Thoracic aorta (tissue), 2 donors: ENCODE measurements at places on chromosomes 4 and X. TPM values are rescaled to one million over a fixed set of nuclear protein-coding genes. Genes with fewer than 3 reads are reported as not detected.

The CSAG2 gene
- total RNA-seq: not detected

- no peak for DNase-seq
Measured at GRCh38 chr4:185874516-185875230, 62.7 kb upstream of the SORBS2 start.

GRCh38 chrX:19554786-19555185 is 39.5 kb upstream of the MAP3K15 start:
- no peak for DNase-seq

DNA sequence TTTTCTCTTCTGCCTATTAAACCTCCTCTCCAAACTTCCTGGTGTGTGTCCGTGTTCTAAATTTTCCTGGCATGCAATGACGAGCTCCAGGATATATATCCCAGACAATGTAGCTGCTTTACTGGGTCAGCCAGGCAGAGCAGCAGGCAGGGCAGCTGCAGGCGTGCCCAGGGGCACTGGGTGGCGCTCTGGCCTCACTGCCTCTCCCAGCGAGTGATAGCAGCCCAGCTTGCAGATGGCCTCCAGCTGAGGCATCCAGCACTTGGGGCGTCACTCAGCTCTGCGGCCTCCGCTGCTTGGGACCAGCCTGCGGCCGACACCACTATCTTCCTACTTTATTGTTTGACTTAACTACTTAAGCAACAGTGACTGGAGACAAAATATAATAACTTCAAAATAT is 23.0 kb upstream of the UBA6 start:
- no peak for DNase-seq
